ENCODE measurements at places on chromosomes 3 and 15. TPM values are rescaled to one million over a fixed set of nuclear protein-coding genes. Genes with fewer than 3 reads are reported as not detected.

DNA sequence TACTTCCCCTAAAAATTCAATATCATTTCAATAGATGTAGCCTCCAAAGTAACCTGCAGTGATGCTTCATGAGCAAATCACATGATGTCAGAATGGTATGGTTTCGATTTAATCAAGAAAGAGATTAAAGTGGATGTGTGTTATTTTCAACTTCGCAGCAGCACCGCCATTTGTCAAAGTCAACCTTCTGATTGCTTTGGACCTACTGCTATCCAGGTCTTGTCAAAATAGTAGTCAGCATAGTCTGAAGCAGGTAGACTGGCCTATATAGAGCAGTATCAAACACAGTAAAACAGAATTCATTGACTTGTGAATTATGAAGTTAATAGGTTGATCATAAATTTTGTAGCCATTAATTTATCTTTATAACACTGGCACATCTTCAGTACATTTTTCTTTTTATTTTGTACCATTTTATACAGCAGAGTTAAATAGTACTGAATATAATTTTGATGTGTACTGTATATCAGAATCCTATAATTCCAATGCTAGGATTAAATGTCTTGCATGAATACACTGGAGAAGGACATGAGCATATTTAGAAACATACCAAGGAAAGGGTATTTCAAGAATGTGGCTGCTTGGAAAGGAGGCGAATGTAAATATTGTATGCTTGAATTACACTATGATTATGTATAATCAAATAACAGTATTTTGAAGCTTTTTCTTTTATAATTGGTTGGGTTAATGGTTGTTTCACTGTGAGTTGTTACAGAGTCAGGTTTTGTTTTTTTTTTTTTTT is 79.6 kb downstream of the CDIN1 start:
- DNase-seq = no peak

GRCh38 chr15:27084844-27085243 is 113.9 kb downstream of the GABRG3 start:
- DNase-seq = no peak

DNA sequence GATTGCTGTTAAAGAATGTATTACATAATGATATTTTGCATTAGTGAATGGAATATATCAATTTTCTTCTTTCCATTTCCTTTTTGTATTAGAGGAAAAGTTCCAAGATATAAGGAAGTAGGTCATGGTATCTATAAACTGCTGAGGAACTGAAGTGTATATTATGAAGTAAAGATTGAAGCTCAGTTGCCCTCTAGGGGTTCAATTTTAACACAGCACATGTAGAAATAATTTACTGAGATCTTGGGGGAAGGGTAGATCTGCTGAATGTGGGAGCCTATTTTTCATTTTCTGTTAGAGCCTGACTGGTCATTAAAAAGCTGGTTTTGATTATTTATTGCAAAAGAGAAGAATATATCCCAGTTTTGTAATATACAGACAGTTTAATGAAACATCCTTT is 45.2 kb downstream of the CMC1 start:
- no peak for DNase-seq

DNA sequence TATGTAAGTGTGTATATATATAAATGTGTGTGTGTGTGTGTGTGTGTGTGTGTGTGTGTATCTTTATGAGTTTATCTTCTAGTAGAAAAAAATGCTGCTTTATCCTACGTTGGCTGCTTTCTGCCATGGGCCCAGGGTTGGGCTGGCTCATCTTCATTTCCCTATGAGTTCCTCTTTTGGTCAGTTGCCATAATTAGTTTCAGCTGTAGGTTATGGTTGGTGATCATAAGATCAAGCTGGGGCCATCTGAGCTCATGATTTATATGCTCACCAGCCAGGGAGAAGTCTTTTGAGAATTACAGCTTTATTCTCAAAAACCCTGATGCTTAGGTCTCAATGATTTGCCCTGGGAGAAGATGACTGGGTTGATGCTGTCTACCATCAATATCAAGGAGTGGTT is 775.8 kb upstream of the ARPP21 start:
- no peak for DNase-seq

GRCh38 chr3:76245073-76245472 is 459.7 kb upstream of the ZNF717 start:
- DNase-seq = no peak

GRCh38 chr3:101950510-101950909 is 101.2 kb downstream of the NFKBIZ start:
- DNase-seq = no peak

DNA sequence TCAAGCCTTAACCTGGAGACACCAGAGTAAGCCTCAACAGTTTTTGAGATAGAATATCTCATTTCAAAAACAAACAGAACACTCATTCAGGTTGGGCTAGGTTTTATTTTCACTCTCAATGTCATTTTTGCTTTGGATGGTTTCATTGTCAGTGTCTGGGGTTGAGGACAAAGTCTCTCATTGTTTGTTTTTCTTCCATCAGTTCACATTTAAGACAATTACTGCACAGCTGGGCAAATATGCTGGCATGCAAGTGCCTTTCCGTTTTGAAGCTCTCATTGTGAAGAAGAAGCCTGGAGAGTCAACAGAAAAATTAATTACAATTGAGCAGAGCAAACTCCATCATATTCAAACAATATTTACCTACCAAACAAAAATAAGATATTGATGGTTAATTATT is 1050.0 kb downstream of the TBL1XR1 start:
- no peak for DNase-seq

The FSTL1 gene
- 22.2 TPM for total RNA-seq

DNA sequence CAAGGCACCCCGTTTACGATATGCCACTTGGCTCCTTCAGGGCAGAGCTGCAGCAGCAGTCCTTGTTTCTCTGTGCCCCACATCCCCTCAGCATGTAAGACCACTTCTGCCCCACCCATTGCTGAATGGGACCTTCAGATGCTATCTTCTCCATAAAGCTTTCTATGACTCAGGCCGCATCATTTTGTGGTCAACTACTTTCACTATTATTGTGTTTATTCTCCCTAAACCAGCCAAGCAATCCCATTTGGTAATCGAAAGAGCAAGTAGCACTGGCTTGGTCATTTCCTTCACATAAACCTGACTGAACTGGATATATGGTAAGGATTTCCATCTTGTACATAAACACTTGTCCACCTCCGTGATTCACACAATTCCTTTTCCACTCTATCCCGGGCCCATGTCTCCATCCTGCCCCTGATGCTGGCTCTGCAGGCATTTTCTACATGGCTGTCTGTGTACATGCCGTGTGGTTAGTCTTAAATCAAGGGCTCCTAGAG is 25.7 kb downstream of the LIPC start:
- no peak for DNase-seq

The GPR160 gene
- 206 TPM for total RNA-seq

DNA sequence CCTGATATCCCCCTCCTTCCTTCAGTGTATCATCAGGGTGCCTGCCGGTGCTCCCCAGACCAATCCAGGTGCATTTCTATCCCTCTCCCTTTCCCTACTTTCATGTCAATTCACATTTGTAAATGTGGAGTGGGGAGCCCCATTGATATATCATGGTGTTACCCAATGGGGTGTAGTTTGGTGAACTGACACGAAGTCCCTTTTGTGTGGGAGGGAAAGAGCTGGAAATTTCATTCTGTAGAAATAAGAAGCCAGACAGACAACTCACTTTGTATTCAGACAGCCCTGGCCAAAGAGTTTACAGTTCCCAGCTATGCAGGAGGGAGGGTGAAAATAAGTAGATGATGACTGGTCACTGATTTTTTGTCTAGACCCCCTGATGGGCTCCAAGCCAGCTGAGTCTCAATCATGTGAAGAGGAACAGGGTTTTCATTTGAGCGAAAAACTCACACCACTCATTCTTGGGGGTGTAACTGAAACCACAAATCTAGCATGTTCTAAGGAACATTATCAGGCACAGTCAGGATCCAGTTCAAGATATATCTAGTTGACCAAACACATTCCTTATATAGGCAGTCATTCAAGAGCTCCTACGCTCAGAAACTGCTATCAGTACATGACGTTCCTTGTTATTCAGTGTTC is 58.9 kb downstream of the LMCD1 start:
- no peak for DNase-seq

- DNase-seq = no peak
Measured at GRCh38 chr15:92808598-92809063, 91.5 kb upstream of the CHD2 start.
